Non-pigmented ciliary epithelial cell (primary cell): ENCODE measurements at places on chromosomes 3 and 15.

DNA sequence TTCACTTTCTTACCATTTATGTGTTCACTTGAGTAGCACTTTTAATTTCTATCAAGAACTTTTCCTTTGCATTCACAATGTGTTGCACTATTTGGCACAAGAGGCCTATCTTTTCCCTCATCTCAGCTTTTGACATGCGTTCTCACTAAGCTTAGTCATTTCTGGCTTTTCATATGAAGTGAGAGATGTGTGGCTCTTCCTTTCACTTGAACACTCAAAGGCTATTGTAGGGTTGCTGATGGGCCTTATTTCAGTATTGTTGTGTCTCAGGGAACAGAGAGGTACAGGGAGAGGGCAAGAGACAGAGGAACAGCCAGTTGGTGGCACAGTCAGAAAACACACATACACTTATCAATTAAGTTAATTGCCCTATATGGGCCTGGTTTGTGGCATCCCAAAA lies 127.4 kb upstream of the MLF1 start:
- DNase-seq, result no peak

- DNase-seq, result no peak
These were observed 39.1 kb downstream of the ABHD5 start for GRCh38 chr3:43729707-43730414.

DNA sequence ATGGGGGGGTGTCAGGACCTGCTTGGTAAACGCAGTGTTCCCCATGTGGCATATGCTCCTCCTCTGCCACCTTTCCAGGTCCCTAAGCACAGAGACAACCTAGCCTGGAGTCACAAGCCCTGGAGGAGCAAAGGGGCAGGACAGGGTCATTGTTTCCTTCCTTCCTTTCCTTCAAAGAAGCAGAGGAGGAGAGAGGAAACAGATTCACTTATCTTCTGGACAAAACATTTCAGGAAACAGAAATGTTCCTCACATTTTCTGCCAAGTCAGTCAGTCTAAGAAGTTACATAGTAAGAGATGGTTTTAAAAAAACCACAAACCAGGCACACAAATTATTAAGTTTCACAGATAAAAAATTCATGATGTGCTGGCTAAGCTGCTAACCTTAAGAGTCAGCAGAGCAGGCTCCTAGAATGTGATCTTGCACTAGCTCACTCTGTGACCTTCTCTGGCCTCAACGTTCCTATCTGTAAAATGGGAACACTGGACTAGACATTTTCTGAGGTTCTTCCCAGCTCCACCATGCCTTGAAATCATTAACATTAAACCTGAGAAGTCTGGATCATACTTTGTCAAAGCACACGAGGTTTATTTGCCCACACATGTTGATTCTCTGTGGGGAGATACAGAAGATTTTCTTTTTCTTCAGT lies 47.9 kb downstream of the ATP13A5 start:
- DNase-seq, result no peak

GRCh38 chr3:36991923-36992805 lies 767 bp downstream of the EPM2AIP1 start:
- DNase-seq, result peak; percentile 44

- DNase-seq, result no peak
These were observed 49.0 kb downstream of the CLDN11 start for GRCh38 chr3:170467571-170468147.

- DNase-seq, result no peak
These were observed 54.5 kb upstream of the CHRNA7 start for GRCh38 chr15:31975830-31976229.

- DNase-seq, result no peak
These were observed 165.8 kb upstream of the KCNMB2 start for GRCh38 chr3:178370387-178370786.

- DNase-seq, result no peak
These were observed 286.0 kb upstream of the ZPLD1 start for GRCh38 chr3:102148598-102149337.

- no peak for DNase-seq
These were observed 273.1 kb downstream of the GABRG3 start for GRCh38 chr15:27244047-27244446.

DNA sequence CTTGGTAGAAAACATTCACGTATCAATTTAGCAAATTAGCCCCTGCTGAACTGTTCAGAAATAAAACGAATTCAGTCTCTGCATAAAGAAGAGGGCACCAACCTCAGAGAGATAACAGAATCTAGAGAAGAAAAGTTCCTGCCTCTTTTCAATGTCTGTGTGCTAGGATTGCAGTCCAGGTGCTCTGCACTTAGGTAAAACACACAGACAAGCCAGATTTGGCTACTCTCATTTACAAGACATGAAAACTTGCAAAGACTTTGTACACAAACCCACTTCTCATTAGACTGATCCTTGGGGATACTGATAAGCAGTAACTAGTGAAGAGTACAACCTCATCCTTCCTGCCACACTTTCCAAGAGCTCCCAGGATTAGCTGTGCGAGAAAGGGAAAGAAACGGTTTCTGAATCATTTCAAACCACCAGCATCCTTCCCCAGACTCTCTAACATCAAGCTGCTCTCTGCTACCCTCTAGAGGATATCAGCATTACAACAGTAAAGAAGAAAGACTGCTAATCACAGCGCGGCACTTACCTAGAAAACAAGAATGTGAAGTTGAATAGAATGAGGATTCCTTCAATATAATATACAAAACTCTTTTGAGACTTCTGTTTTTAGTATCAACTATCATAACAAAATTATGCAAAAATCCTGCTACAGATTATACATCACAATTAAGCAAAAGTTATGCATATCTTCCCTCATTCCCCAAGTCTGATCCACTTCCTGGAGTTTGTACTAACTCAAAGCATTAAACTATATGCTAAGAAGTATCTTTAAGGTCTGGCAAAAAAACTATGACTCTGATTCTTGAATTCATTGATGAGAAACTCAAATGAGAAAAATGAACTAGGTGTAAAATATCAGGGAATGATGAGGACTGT lies 306.4 kb downstream of the MAGI1 start:
- DNase-seq, result peak; percentile 46

GRCh38 chr3:69143612-69144011 lies 21.2 kb upstream of the LMOD3 start:
- no peak for DNase-seq

- no peak for DNase-seq
These were observed 25.3 kb downstream of the TRANK1 start for GRCh38 chr3:36919439-36920160.

- DNase-seq, result no peak
These were observed at the start of gene TMEM266 for GRCh38 chr15:76059320-76060117. Gene TMEM266, plus strand, starts transcription at chr15:76059985. Its CDS starts 74,279 bp downstream, at chr15:76134264.

DNA sequence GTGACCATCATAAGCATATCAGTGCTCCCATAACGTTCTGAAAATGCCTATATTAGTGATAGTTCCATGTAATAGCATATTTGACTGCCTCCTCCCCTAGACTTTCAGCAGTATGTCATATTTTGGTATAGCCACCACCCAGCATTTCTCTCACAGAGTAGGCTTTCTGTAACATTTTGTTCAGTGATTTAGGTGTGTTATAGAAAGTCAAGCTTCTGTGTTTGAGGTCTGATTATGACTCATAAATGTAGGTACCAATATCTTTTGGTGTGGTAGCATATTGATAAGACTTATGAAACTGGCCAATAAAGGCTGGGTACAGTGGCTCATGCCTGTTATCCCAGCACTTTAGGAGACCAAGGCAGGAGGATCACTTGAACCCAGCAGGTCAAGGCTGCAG lies 34.3 kb upstream of the ZMAT3 start:
- no peak for DNase-seq

GRCh38 chr3:99167071-99167470 lies 265.6 kb upstream of the DCBLD2 start:
- no peak for DNase-seq

DNA sequence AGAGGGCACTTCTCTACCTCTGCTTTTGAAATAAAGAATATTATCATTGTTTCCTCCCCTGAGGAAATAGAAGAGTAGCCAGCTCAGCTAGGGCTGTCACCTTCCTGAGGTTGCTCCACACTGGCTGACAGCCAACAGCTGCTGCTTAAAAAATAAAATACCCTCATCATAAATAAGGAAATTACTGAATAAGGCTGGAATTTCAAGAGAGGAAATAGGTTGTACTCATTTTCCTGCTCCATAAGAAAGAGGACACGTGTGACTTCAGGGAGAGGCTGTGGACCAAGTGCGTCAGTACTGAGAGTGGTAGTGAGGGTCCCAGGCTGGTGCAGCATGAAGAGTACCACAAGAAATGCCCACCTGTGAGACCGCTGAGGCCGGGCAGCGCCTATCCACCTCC lies 8.1 kb upstream of the C2CD4B start:
- DNase-seq, result no peak

DNA sequence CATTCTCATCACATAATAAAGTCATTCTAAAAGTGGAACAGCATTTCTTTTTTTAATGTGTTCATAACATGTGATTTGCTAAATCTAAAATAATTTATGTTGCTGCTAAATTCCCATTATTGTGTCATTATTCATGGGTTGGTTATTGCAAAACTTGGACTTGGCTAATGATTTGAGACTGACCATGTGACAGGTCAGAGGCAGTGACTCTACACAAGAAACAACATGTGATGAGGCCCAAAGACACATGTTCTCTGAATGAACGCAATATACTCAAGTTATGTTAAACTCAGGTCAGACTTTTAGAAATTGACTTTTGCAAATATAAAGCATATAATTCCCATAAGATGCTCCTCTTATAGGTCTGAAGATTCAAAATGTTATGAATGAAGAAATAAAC lies 566.1 kb downstream of the TBL1XR1 start:
- DNase-seq, result no peak

DNA sequence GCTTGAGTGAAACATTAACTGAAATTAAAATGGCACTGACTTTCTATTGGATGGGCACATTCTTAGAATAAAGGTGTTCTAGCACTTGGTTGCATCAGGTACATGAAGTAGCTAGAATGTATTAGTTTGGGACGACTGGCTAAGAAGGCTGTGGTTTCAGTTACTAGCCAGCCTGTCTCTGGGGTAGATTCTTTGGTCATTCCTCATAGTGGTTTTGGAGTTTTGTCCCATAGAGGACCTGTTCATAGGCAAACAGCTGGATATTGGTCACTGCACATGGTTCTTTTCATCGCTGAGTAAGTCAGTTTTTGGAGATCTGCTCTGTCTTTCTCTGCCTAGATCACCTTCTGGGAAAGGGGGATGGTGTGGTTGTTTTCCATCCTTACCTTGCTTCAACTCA lies 55.3 kb downstream of the ADAMTSL3 start:
- no peak for DNase-seq

- no peak for DNase-seq
These were observed 27.3 kb downstream of the LIPC start for GRCh38 chr15:58459045-58459444.

DNA sequence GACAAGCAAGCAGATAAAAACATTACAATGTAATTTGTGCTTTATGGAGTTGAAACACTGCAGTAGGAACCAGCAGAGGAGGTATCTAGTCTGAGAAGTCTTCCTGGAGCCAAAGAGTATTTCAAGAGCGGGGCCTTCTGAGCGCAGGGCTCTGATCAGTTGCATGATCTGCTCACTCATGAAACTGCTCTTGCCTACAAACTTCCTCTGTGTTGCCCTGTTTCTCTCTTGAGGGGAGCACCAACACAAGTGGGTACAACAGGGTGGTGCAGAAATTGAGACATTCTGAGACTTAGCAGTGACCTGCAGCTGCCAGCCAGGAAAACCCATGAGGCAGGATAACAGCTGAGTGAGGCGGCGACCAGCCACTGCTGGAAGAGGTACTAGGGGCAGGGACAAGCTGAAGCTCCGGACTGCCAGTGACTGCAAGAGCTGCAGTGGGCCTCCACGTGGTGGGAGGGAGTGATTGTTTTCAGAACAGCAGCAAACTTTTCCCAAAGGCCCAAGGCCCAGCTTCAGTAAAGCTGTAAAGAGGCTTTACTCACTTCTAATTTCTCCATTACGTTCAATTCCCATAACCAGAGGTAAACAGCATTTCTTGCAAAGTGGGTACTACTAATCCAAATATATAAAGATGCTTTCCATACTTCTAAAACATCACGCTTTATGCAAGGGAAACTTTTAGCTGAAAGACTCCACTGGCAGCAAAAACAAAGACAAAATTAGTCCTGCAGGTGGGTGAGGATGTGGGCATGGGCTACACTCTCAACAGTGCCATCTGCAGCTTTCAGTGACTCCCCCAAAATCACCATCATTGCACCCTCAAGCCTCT lies 69.0 kb upstream of the LPP start:
- no peak for DNase-seq
